ENCODE measurements at places on chromosomes 5 and 9. TPM values are rescaled to one million over a fixed set of nuclear protein-coding genes. Genes with fewer than 3 reads are reported as not detected.

Gene SLC1A3
- total RNA-seq, result 0.35 TPM

Gene ST8SIA4
- 56.9 TPM for total RNA-seq

Gene PCDHGC3
- total RNA-seq, result 0.11 TPM

DNA sequence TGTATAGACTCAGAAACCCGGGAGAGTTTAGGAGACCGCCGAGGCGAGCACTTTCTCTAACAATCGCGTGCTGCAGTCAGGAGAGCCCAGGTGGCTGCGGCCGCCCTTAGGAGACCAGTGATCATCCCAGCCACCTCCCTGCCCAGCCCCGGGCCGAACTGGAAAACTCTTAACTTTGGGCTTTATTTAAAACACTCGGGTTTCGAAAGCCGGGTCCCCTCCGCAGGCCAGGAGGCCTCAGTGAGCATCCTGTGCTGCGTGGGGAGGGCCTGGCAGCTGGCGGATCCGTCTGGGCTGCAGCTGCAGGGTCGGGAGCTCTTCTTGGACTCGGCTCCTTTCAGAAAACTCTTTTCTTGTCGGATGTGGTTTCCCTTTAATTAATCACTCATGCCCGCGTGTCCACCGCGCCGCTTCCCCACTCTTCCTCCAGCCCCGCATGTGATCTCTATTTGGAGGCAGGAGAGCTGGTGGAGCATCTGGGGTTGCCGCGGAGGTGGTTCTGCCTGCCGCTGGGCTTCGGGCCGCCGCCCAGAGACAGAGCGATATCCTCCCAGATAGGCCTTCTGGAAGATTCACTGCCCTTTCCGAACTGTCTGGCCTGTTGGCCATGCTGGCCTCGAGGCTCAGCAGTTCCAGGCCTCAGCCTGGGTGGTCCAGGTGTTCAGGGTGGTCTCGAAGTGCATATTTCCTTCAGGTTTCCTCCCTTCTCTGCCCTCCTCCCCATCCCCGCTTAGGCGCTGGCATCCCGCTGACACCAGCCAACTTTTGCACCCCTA is 59.5 kb downstream of the TMEM174 start:
- DNase-seq, result no peak

GRCh38 chr9:6348766-6349165 is 20.6 kb downstream of the TPD52L3 start:
- no peak for DNase-seq

- no peak for DNase-seq
These were observed 79.7 kb upstream of the ORM1 start for GRCh38 chr9:114243240-114243639.

GRCh38 chr5:143118222-143118621 is 285.3 kb downstream of the NR3C1 start:
- DNase-seq, result no peak

DNA sequence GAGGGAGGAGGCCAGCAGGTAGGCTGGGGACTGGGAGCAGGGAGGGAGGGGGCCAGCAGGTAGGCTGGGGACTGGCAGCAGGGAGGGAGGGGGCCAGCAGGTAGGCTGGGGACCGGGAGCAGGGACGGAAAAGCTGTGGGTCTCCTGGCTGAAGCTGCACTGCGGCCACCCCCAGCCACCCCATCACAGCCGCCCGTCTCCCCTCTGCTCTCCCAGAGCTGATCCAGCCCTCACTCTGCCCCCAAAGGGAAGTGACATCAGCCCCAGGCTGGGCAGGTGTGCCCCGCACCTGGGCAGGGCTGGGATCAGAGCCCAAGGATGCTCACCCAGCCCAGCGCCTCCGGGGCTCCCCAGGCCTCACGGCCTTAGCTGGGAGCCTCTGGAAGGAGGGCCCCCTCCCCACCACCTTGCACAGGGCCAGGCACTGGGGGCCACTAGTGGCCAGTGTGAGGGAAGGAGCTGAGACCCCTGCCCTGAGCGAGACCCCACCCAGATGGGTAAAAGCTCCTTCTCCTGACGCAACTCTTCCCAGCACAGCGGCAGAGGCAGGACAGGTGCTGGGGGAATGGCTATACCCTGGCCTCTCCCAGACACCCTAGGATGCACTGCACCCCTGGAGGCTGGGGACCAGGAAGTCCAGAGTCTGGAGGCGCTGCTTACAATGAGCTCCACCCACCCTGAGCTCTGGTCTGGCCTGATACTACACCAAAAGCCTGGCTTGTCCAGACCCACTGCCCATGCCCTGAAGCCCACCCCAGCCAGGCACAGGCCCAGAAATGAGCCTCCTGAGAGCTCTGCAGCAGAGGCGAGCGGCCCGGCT is 11.6 kb downstream of the AGPAT2 start:
- DNase-seq, result no peak

DNA sequence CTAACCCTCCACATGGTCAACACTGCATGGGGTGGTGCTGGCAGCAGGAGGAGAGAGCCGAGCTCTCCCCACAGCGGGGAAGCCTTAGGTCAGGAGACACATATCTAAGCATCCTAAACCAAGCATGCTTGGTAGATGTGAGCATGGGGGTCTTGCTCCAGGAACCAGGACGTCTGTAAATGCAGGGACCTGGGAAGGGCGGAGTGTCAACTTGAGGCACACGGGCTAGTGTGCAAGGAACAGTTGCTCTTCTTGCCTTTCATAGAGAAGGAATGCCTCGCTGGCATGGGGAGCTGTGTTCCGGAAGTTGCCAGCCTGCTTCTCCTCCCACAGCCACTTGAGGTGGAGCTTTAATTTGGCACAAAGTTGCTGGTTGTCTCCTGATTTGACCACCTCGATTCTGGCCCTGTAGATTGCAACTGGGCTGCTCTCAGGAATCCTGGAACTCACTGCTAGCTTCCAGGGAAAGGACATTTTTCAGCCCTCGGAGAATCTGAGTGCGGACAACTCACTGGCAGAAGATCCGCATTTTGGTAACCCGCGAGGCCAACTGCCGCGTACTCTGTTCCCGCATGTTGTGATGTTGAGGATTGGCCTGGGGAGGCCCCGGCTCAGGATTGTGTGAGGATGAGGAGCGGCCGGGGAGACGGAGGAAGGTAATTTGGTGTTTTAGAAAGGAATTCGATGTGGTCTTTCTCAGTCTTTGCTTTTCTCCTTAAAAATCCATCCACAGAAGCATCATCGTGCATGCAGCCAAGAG is 370.3 kb upstream of the IRX1 start:
- DNase-seq, result no peak

DNA sequence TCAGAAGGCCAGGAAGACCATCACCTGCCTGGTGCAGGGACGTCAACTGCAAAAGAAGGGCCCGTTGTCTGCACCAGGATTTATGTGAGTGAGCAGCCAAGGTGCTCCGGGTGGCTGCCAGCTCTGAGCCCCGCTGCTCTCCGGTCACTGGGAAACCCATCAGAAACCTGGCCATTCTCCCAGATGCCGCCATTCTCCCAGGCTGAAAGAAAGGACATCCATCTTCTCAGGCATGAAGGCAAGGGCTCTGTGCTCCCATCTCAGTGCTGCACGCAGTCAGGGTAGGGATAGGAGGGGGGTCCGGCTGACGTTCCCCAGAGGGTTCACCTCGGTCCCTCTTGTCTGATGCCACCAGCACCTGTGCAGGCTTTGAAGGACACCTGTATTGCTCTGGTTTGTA is 158.4 kb downstream of the ERCC6L2 start:
- no peak for DNase-seq

DNA sequence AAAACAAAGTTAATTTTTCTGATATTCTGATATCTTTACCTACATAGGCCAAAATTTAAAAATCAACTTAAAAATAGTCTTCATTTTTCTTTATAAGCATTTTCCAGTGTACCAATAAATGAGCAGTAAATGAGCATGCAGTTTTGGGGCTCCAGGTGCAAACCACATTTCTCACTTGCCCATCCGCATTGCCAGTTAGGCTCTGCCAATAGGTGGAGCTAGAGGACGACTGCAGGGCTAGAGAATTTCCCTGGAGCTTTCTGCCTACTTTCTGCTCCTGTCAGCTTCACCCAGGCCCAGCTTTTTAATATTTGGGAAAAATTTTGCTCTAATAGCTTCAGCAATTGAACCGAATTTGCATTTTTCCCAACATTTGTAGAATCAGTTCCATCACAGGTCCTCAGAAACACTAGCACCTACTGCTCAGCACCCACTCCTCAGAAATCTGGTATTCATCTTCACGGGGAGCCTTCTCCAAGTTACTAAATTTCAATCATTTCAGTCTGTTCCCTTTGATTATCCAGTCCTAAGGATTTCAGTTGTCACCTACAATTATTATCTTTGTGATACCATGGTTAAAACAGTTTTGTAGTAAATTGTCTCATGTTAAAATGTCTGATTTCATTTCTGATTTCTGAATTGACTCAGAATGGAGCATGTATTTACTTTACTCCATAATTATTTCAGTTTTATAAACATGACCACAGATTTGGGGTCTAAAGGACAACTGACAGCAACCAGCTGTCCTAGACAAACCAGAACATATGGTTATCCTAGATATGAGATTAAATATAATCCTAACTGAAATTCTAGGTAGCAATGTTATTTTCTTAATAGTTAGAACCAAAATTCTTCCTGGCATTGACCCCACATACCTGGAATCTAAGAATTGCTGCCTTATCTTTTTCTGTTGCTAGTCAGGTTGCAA is 104.6 kb upstream of the FAM174A start:
- DNase-seq, result peak; percentile 15

DNA sequence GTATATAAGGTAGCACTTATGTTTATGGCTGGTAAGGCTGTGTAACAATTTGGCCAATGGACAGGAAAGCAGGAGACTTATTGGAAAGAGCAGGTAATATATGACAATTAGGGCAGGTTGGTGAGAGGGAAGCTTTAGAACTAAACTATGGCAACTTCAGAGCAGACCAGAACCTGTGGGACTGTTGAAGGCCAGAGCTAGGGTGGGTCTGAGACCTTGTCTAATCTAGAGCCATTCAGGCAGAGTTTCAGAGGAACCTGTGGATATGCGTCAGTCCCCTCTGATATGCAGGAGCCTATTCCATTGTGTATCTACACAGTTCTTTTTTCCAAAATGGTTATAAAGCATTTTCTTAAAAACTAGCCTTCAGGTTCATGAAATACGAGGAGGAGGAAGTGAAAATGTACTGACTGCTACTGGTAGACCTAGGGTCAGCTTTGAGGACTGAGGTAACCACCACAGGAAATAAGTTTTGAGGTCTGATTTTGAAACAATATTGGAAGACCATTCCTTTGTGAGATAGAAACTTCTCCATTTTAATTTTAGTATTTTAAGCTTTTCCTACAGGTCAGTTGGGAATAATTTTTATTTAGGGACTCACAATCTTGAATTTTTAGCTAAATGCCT is 37.6 kb downstream of the ELL2 start:
- DNase-seq, result no peak

GRCh38 chr9:89664010-89664409 is 59.2 kb downstream of the GADD45G start:
- DNase-seq, result no peak

GRCh38 chr5:151699071-151699901 is 12.6 kb upstream of the SPARC start:
- DNase-seq, result no peak

DNA sequence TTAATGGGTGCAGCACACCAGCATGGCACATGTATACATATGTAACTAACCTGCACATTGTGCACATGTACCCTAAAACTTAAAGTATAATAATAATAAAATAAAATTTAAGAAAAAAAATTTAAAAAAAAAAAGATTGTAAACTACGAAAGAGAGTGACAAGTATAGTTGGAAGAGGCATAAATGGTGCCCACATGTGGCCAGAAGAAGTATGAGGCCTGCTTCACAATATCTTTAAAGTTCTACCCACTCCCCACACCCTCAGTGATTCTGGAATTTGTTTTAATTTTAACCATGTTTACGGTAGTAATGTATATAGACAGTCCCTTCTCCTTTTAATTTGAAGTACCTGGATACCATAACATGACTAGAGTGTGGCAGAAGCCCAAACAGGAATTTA is 172.7 kb downstream of the CHSY3 start:
- DNase-seq, result no peak

DNA sequence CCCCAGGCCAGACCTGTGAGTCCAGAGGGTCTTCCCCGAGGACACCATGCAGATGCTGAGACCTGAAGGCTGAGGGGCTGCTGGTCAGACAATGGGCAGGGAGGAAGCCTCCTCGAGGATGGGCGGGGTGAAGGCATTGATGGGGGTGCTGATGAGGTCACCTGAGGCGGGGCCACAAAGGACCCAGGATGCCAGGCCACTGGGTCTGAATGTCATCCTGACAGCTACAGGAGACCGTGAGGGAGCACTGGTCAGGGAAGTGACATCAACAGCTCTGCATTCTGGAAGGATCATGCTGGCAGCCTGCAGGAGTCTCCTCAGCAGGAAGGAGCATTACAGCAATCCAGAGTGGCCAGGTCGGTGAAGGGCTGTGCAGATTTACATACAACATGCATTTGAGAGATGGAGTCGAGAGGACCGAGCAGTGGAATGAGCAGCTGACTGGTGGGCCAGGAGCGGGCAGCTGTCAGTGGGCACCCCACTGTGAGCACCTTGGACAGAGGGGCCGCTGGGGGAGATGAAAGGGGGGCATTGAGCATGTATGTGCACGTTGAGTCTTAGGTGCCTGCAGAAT is 77.7 kb upstream of the ADAMTS2 start:
- no peak for DNase-seq

DNA sequence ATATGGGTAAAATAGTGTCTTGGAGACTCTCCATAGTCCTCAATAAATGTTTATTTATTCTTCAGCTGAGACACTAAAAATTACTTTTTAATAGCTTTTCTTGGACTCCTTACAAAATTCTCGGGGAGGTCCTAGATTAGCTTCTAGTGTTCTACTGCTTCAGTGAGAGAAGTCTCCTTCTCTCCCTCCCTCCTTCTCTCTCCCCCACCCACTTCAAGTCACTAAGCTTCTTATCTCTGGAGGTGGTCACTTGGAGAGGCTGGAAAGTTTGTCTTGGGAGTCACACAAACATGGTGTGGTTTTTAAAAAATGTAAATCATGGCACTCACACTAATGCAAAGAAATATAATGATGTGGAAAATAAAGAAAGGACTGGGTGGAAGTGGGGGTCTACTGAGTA is 64.1 kb downstream of the SEMA6A start:
- DNase-seq, result no peak
